ENCODE measurements at places on chromosomes 11 and 22.

- peak overlapping the region; percentile 35 for H3K4me3 ChIP-seq
- H3K36me3 ChIP-seq = peaks cover 28% of the 10 kb centered on the region
- DNase-seq = peak; percentile 28
- peaks cover 1% of the 10 kb centered on the region for H3K27me3 ChIP-seq
- peaks cover 59% of the 10 kb centered on the region for H3K4me1 ChIP-seq
- no peak overlapping the region for H3K27ac ChIP-seq
Observed at GRCh38 chr11:78379039-78379670, 38.5 kb downstream of the GAB2 start.

GRCh38 chr11:128687321-128687720 lies 6.6 kb upstream of the FLI1 start:
- no peak overlapping the region for H3K27ac ChIP-seq
- peaks cover 40% of the 10 kb centered on the region for H3K27me3 ChIP-seq
- no peaks in the 10 kb centered on the region for H3K36me3 ChIP-seq
- H3K4me3 ChIP-seq = peak overlapping the region; percentile 78

GRCh38 chr11:113675565-113675964 lies 30.5 kb downstream of the TMPRSS5 start:
- peak overlapping the region; percentile 18 for H3K4me3 ChIP-seq
- peaks cover 19% of the 10 kb centered on the region for H3K4me1 ChIP-seq
- H3K27me3 ChIP-seq = peaks cover 24% of the 10 kb centered on the region
- H3K36me3 ChIP-seq = no peaks in the 10 kb centered on the region
- no peak for DNase-seq

DNA sequence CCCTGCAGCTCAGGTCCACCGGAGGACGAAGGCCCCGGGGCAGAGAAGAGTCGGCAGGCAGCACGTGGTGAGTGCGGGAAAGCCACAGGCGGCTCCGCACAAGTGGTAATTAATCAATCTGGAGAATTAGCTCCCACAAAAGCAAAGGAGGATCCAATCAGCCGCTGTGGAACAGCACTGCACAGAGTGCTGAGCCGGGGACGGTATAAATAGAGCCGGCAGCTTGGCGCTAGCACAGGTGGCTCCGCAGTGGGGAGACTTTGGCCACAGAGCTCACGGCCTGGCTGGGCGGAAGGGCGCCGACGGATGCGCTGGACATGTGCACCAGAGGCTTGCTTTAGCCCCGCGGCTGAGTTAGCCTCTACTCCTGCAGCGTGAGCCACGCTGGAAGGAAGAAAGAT lies 48.9 kb downstream of the IGSF9B start:
- H3K27me3 ChIP-seq = peaks cover 9% of the 10 kb centered on the region
- H3K27ac ChIP-seq = no peak overlapping the region
- H3K4me3 ChIP-seq = no peak overlapping the region
- DNase-seq = no peak
- no peaks in the 10 kb centered on the region for H3K4me1 ChIP-seq

DNA sequence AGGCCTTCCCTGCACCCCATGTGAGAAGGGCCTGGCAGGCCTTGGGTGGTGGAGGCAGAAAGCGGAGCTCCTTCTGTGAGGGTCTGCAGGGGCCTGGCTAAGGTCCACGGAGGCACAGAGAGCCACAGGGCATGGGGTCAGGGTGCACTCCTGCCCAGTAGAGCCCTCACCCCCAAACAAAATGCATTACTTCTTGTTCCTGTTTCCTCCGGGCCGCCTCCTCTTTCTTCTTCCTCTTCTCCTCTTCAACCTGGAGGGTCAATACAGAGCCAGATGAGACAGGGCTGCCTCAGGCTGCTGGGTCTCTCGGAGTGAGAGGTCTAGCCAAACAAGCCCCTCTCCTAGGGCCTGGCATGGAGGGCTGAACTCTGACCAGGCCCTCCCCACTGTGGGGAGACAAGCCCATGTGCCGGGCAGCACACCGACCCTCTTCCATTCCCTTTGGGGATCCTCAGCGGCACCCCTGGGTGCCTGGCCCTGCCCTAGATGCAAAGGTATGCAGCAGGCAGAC lies 10.3 kb upstream of the NAP1L4 start:
- peaks cover 6% of the 10 kb centered on the region for H3K27me3 ChIP-seq
- H3K27ac ChIP-seq = no peak overlapping the region
- peaks cover 16% of the 10 kb centered on the region for H3K36me3 ChIP-seq
- DNase-seq = no peak
- peaks cover 13% of the 10 kb centered on the region for H3K4me1 ChIP-seq
- H3K4me3 ChIP-seq = no peak overlapping the region

GRCh38 chr11:26820739-26821138 lies 98.9 kb upstream of the SLC5A12 start:
- H3K4me3 ChIP-seq = no peak overlapping the region
- H3K27me3 ChIP-seq = no peaks in the 10 kb centered on the region
- peak overlapping the region; percentile 75 for H3K27ac ChIP-seq
- DNase-seq = peak; percentile 94
